GM23338 (cell line): ENCODE measurements at places on chromosomes 3 and 15.

- no peak for DNase-seq
Observed at GRCh38 chr15:84795186-84795585, 22.0 kb upstream of the ALPK3 start.

DNA sequence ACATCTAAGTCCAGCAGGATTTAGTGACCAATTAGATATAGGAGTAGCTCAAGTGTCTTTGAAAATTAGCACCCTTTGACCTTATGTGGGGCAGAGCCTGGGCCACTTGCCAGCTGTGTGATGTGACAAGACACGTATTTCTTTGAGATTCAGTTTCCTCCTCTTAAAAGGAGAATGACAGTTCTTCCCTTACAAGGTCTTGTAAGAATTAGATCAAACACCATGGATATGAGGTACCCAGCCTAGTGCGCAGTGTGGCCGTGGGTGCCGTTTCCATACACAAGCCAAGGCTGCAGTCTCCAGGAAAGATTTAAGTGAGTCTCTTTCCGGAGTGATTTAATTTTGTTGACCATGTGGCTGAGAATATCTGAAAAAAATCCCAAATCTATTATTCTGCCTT lies 46.3 kb downstream of the ARHGAP31 start:
- DNase-seq = no peak

DNA sequence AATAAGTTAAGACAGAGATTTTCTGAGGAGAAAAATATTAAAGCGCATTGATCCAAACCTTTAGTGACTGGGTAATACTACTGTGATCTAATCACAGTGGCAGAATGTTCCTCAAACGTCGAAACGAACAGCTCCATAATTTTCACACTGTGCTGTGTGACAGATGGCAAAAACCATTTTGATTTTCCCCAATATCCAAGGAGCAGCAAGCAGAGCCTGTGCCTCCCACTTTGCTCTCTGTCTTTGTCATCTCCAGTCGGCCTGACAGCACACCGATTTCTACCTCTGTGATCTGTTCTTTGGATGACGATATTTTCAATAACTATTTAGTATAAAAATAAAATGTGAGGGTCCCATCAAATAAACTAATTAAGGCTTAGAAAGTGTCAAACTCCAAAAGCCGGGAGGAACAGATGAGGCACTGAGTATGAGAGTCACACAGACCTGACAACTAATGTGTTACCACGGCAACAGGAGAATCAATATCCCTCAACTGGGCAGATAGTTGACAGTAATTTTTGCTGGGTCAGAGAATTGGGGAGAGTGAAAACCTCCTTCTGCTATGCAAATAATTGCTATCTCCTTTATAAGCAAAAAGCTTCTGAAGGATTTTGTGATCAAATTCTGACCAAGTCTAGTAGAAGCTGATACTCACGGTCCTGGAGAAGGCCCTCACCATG lies 489.1 kb upstream of the CFAP20DC start:
- no peak for DNase-seq

GRCh38 chr3:4448187-4448586 lies 18.9 kb downstream of the SUMF1 start:
- peak; percentile 68 for DNase-seq

DNA sequence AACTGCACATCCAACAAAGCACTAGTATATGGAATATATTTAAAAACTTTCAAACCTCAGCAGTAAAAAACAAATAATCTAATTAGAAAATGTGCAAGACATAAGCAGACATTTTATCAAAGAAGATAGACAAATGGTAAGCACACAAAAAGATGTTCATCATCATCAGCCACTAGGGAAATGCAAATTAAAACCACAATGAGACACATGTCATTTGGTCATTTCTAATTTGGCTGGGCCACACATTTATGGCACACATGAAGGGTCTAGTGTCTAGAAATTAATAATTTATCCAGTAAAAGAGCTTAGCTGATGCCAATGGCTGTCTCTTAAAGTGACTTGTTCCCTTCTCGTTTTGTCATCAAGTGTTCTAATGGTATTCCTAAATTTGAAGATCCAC lies 45.8 kb downstream of the ARHGAP31 start:
- DNase-seq = no peak

GRCh38 chr15:34336991-34337556 lies 507 bp downstream of the SLC12A6 start:
- peak; percentile 43 for DNase-seq

DNA sequence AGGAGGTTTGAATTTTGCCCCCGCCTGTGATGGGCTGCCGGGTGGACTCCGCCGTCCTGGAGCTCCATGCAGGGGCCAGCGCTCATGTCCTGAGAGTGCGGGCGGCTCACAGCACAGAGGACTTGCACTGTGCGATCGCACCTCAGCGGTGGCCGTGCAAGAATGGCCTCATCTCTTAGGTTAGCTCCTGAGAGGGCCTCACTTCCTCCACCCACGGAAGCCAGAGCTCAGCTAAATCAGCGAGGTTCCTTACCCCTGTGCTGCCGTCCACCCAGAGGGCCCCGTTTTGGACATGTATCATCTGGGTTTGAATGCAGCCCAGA lies 72.0 kb upstream of the PCSK6 start:
- DNase-seq = no peak

DNA sequence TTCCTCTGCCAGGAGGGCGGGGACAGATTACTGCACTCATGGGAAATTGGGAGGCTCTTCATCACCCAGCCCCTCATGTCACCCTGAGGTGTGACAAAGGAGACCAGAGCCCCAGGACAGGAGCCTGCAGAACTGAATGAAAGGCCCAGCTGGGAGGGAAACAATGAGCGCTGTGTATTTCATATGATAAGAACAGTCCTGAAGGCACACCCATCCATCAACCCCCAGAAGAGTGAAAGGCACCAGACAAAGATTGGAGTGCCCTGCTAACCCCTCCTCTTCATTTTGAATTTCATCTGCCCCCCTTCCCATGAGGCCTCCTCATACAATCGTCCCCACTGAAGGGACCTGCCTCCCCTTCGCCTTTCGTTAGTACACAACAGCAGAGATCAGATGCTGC lies 160.0 kb upstream of the PRICKLE2 start:
- no peak for DNase-seq

DNA sequence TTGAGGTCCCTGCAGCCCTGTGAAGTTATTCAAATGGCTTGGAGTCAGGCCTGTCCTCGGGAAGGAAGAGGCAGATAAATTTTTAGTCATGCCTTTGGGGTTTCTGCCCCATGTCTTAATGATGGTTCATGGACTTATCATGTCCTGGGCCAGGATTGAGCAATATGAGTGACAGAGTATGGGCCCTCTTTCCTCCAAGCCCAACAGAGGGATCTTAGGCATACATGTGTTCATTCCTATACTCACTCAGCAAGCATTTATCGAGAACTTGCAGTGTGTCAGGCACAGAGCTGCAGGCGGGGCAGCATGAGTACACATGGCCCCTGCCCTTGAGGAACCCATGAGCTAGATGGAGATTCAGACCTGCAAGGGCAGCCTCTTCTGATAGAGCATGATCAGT lies 6.2 kb downstream of the ESYT3 start:
- no peak for DNase-seq

DNA sequence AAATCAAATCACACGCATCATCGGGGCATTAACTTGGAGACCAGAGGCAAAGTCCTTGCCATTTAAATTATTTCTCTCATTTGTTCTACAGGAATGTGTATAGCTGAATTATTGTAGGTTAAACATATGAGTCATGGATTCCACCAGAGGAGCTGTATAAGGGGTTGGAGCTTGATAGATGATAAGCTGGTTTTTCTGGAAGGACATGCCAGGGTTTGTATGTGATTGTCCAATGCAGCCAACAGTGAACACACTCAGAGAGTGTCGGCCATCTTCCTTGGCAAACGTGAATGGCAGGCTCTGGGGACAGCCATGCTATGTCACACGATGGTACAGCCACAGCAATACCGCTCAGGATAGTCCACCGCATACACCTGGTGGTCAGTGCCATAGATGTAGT lies 25.1 kb downstream of the SSUH2 start:
- DNase-seq = no peak

GRCh38 chr3:194281766-194282165 lies 69.4 kb downstream of the CPN2 start:
- DNase-seq = no peak

DNA sequence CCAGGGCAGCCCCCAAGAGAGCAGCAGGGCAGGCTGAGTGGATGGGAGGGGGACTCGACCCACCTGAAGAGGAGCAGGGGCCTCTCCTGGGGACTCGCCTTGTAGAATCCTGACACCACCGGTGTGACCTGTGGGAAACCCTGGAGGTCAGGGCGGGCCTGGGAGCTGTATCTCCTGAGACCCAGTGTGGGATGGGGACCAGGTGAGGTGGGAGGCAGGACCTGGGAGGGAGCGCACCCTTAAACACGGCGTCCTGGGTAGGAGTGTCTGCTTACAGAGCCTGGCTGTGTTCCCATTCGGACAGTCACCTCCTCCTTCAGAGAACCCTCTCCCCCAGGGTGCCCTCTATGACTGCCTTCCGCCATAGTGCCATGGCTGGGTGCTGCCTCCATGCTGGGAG lies 27.1 kb downstream of the C15orf39 start:
- DNase-seq = no peak

DNA sequence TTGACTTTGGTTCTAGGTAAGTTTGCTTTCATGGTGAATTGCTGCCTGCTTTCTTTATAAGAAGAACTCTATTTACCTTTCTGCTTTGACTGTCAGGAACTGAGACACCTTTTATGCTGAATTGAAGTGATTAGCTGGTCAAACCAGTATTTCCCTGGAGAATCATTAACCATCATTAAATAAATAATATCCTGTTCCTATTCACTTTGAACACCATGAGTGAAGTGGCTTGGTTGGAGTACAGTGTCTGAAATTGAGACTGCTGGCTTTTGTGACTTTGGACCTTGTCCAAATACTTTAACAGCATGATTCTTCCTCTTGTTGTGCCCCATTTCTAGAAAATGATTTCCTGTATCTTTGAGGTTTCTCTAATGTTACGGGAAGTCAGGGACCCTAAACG lies 5.6 kb upstream of the TMEM62 start:
- DNase-seq = no peak

DNA sequence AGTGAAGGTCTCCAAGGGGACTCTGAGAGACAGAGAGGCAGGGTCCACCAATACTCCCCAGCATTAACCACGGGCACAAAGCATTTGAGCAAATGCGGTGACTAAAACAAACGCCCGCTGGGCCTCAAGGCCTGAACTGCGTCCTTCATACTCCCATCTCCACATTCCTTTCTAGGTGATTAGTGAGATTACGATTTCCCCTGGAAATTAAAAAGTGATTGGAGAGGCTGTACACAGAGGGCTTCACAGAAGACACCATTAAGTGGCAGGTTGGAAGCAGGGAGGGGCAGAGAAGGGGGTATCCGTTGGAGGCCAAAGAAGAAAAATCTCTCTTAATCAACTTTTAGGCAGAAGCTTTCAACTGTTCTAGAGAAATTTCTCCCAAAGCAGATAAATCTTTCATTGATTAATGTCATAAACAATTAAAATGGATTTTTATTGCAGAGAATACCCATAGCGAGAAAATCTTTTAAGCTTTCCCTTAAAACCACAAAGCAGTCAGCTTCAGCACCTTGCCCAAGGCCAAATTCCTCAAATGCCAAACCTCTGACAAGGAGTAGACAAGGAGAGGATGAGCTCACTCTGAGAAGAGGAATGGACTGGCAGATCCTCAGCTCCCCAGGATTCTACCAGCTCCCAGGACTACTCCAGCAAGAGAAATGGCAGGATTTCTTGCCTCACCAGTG lies 38.2 kb downstream of the MB21D2 start:
- peak; percentile 95 for DNase-seq

GRCh38 chr3:186339180-186339918 lies 22.7 kb downstream of the DGKG start:
- DNase-seq = no peak

DNA sequence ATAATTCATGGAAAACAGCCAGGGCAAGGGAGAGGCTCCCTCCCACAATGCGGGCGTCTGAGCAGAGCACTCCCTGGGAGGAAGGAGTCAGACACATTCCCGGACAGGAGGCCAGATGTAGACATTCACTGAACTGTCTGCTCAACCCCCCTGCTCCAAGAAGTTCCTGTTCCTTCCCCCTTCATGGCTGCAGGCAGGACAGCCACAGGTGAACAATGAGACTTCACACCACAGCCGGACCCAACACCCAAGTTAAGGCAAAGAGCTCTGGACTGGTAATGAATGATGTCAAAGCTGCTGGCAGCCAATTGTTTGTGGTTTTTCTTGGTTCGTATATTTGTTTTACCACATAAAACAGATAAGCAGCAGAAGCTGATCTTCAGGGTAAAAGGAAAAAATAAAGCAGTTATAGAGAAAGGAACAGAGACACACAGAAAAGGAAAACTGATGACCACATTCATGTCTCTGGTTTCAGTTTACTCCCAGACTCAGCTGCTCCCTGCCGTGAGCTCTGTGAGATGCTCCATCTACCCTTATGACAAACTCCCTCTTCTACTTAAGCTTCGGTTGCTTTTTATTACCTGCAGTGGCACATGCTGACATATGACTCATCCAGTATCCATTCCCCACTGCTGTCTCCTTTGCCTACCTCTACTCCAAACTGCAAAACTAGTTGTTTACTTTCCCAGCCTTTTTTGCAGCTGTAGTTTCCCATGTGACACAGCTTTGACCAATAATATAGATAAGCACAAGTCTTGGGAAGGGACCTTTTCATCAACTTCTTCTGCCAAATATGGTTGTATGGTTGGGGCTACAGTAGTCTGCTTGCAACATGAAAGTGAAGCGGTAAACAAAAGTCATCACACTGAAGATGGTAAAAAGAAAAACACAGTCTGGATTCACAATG lies 33.1 kb downstream of the DZIP1L start:
- DNase-seq = no peak

- DNase-seq = peak; percentile 92
Observed at GRCh38 chr3:48561045-48561736, 2.4 kb downstream of the UCN2 start.

DNA sequence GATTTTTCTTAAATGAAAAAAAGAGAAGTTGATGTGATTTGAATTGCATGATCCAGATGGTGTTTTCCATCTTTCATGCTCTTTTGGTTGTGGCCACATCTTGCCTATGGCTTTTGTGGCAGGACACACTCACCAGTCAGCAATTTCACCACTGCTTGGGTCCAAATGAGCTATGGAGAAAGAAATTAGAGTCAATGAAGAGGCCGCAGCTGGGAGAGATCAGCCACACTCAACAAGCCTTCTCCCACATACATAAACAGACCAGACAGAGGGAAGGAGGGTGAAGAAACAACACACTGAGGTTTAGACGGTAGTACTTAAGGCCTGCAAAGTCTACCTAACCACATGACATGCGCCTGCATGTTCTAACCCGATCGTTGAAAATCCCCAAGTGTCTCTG lies 110.7 kb upstream of the CDIN1 start:
- no peak for DNase-seq

GRCh38 chr3:177807150-177807875 lies 610.0 kb upstream of the TBL1XR1 start:
- DNase-seq = no peak

DNA sequence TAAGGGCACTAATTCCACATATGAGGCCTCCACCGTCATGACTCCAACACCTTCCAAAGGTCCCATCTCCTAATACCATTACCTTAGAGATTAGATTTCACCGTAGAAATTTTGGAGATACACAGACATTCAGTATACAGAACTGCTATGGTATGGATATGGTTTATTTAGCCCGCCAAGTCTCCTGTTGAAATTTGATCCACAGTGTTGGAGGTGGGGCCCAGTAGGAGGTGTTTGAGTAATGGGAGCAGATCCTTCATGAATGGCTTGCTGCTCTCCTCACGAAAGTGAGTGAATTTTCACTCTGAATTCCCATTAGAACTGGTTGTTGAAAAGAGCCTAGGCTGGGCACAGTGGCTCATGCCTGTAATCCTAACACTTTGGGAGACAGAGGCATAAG lies 7.4 kb downstream of the MKRN3 start:
- DNase-seq = no peak
